NCI-H1694 treated with DMSO at 0.1 percent for 48 hours (cell line): ENCODE measurements at places on chromosomes 7 and 10.

DNA sequence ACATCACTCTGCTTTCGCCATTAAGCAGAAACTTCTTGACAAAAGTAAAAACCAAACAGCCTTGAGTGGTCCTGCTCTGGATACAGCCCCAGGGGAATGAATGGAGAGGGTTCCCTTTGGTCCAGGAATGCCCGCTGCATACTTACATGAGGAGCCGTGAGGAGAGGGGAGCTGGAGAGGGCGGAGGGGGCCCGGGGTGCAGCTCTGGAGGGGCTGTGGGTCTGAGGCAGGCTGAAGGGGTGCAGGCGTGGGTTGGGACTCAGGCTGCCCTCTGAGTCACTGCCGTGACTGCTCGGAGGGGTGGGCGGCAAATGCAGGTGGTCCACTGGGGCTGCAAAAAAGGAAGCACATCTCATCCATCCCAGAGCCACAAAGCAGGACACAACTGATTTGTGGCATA, 61.3 kb upstream of the DGKI start:
- no peak for DNase-seq

- DNase-seq, result no peak
These were observed 244.6 kb downstream of the POLR1F start for GRCh38 chr7:19464241-19464640.

GRCh38 chr10:10623958-10624566, 393.6 kb upstream of the CELF2 start:
- DNase-seq, result no peak

DNA sequence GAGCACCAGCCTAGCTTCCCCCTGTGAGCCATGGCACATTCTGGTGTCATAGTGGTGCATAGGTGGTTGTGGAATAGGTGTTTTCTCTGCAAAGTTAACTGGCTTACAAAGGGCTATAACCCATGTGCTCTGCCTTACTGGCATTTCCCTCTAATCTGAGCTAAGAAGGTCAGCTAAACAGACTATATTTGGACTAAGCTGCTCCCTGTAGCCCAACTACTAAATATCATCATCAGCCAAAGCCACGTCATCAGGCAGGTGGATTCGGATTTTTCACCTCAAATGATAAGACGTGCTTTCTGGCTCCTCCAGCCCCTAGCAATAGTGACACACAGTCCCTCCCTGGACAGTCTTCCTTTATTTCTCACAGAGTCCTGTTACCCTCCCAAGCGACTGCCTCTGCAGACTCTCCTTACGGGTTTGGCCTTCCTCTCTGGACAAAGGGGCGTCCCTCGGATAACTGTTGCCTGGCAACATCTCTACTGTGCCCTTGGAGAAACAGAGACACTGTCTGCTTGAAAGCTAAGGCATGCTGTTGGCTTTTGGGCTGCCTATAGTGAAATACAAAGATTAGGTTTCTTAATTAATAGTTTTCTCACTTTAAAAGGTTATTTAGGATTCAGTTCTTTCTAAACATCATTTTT, 9.1 kb downstream of the SLC13A4 start:
- DNase-seq, result no peak

GRCh38 chr7:86972072-86972471, 87.4 kb downstream of the ELAPOR2 start:
- DNase-seq, result no peak

DNA sequence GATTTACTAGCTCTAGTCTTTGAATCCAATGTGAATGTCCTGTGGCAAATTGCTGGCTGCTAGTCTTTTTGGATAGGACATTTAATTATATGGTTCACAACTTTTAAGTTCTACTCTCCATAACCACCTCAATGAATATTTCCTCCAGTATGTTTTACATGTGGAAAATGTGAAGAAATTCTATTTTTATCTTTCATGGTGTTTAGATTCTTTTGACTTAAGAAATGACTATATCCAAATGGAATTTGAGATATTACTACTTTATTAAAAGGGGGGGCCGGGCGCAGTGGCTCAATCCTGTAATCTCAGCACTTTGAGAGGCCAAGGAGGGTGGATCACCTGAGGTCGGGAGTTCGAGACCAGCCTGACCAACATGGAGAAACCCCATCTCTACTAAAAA, 202.0 kb downstream of the ARL4A start:
- DNase-seq, result no peak

DNA sequence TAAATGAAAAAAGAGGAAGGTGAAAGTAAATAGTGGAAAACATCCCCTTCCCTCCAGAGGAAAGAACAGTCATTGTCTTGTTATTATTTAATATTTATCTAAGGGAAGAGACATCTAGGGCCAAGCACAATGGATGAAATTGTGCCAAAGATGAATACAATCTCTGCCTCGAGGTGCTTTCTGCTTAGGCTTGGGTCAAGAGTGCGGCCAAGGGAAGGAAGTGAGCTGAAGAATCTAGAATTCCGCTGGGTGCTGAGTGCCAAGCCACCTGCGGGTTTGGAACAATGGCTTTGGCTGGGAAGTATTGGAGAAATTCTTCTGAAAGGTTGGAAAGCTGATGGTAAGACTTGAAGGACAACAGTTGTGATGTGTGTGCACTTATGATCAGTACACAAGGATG, 531.3 kb upstream of the FZD8 start:
- no peak for DNase-seq

- no peak for DNase-seq
These were observed 57.8 kb upstream of the ANKRD30A start for GRCh38 chr10:37067576-37067975.
